Breast epithelium (tissue), 4 donors: ENCODE measurements at places on chromosomes 7 and 10. TPM values are rescaled to one million over a fixed set of nuclear protein-coding genes. Genes with fewer than 3 reads are reported as not detected.

LOXL4 gene
- total RNA-seq, result 6.9 TPM

PDSS1 gene
- 8.2 TPM for total RNA-seq

HNRNPH3 gene
- total RNA-seq, result 65.9 TPM

RBP3 gene
- total RNA-seq, result not detected

GIMAP4 gene
- 29.8 TPM for total RNA-seq

NUPR2 gene
- not detected for total RNA-seq

ACBD5 gene
- 25.0 TPM for total RNA-seq

AS3MT gene
- total RNA-seq, result 5.6 TPM

C10orf95 gene
- 0.59 TPM for total RNA-seq

UTF1 gene
- not detected for total RNA-seq

TBX20 gene
- 0.59 TPM for total RNA-seq

CPN1 gene
- total RNA-seq, result not detected

TMEM176A gene
- 42.6 TPM for total RNA-seq

PRKG1 gene
- 19.7 TPM for total RNA-seq

GFRA1 gene
- 98.5 TPM for total RNA-seq
